Ureter (tissue), 1 donor: ENCODE measurements at places on chromosomes 1 and 21. TPM values are rescaled to one million over a fixed set of nuclear protein-coding genes. Genes with fewer than 3 reads are reported as not detected.

C1QB gene
- total RNA-seq, result 92.9 TPM

SPRR2F gene
- total RNA-seq, result not detected

SHE gene
- 13.3 TPM for total RNA-seq

OR14K1 gene
- not detected for total RNA-seq

C2CD4D gene
- total RNA-seq, result 1.4 TPM

NBPF4 gene
- 0.34 TPM for total RNA-seq

EDN2 gene
- 5.3 TPM for total RNA-seq

TIE1 gene
- 21.4 TPM for total RNA-seq

LRRC39 gene
- 1.8 TPM for total RNA-seq

CRYBG2 gene
- 25.2 TPM for total RNA-seq

PODN gene
- total RNA-seq, result 20.9 TPM

OR2G6 gene
- total RNA-seq, result not detected

C1orf185 gene
- total RNA-seq, result not detected

EPHA10 gene
- total RNA-seq, result 4.4 TPM

GRCh38 chr21:46189959-46190490 lies 5.8 kb upstream of the SPATC1L start:
- no peak for DNase-seq

DNA sequence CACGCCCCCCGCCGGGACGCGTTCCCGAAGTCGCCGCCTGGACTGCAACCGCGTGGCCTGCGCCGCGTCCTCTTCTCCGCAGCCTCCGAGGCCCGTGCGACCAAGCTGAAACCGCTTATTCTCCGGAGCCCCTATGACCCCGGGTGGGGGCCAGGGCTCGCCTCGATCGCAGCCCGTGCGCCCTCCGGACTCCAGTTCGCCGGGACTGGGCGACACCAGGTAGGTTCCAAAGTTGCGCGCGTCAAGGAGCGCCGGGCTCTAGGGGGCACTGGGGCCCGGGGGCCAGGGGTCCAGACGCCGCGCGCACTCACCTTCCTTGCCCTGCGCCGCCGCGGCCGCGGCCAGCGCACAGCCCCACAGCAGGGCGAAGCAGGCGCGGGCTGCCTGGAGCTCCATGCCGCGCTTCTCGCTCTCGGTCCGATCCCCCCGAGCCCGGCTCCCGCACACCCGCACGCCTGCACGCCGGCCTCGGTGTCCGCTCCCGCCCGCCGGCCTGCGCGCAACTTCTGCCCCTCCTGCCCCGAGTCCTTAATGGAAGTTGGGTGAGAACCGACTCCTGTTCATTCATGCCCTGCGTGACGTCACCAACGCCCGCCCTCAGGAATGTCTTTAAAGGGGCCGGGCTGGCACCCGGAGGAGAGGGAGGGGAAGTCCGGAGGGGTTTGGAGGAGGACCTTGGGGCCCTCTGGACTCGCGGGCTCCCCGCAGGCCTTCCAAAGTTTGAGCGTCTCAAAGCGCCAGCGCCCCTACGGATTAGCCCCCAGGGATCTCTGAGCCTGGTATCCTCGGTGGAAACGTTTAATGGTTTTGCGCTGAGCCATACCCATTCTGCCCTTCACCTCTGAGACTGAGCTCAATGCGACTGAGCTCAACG lies at the start of gene EPHA2:
Gene EPHA2, minus strand, starts transcription at position 533 of the 874 bp plus-strand sequence. Its CDS starts 137 bp downstream, at position 396.
- DNase-seq, result peak; percentile 94

DNA sequence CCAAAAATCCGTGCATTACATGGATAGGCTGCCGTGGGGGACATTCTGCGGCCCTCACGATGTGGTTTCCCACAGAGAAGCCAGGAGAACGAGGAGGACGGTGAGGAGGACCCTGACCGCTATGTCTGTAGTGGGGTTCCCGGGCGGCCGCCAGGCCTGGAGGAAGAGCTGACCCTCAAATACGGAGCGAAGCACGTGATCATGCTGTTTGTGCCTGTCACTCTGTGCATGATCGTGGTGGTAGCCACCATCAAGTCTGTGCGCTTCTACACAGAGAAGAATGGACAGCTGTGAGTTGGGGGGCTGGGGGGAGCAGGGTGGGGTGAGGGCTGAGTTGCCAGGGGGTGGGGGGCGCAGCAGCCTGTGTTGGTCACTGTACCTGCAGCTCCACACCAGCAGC lies 13.2 kb downstream of the PSEN2 start:
- no peak for DNase-seq

DNA sequence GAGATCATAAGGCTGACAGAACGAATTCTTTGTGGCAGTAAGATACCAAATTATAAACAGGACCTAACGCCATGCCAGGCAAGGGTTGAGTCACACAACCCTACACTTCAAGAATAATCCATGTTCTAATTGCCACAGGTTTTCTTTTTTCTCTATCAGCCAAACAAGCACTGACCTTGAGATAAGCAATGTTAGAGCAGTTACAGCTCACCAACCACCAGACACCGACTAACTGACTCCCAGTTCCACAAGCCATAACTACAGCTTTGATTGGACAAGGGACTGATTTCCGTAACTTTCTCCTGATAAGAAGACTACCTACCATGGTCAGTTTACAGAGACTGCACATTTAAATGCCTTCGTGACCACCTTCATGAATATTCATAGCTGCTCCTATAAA lies 149.6 kb downstream of the PTPRU start:
- DNase-seq, result no peak

DNA sequence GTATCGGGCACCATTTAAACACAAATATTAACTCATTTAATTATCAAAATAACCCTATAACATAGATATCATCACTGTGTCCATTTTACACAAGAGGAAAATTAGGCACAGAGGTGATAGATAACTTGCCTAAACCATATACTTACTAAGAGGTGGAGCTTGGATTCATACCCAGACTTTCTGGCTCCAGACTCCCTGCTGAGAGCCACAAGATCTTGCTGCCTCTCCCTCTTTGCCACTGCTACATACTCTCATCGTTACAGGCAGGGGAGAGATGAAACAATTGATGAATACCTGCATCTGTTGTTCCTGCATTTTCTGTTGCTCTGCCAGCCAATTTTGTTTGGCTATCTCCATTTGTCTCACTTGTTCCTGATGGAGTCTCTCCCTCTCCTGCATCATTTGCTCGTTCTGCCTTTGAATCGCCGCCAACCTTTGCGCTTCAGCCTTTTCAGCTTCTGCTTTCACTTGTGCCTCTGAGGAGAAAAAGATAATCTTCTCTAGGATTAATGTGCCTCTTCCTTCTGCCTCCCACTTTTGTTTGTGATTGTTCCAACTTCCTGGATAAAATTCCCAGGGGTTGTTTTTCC lies 10.6 kb downstream of the GBP5 start:
- no peak for DNase-seq

GRCh38 chr1:119748040-119748439 lies 20.7 kb downstream of the HMGCS2 start:
- no peak for DNase-seq

- no peak for DNase-seq
Observed at GRCh38 chr1:163406772-163407171, 85.0 kb downstream of the NUF2 start.

DNA sequence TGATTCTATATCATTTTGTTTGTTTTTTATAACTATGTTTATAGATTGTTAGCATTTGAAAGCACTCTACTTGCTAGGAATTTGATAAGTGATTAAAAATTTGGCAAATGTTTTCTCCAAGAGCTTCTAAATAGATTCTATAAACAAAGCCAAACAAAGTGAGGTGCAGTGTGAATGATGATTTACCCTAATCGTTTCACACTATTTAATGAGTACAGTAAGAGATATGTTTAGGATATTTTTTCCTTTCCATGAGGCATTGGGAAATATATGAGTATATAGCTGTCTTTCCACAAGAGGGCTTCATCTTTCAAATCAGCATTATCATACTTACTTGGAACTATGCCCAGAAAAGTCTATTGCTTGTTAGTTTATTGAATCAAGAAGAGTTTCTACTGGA lies 277.0 kb upstream of the BRINP3 start:
- no peak for DNase-seq

DNA sequence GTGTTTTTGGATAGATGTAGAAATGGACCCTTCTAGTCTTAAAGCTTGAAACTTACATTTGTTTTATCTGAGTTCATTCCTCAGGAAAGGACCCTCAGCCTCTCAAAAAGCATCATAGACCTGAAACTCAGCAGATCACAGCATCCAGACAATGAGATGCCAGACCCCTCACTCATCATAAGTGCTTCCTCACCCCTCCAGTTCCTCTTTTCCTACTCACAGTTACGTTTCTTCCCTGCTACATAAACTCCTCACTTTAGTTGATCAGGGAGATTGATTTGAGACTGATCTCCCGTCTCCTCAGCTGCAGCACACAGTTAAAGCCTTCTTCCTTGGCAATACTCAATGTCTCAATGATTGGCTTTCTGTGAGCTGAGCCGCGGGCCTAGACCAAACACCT lies 282.0 kb downstream of the FAM72C start:
- no peak for DNase-seq

DNA sequence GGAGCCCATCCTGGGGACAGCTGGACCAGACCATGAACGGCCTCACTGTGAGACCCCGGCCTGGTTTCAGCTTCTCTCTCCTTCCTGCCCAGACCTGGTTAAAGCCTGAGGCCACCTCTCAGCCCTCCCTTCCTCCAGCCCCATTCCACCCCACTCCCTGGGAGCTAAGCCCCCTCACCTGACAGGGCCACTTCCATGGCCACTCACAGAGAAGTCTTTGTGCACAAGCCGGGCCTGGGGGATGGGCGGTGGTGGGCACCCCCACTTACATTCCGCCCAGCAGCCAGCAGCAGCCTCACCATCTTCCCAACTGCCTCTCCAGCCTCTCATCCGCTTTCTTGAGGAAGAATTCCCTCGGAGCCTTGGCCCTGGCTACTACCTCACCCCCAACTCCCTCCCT lies 40.4 kb downstream of the RHBG start:
- no peak for DNase-seq

DNA sequence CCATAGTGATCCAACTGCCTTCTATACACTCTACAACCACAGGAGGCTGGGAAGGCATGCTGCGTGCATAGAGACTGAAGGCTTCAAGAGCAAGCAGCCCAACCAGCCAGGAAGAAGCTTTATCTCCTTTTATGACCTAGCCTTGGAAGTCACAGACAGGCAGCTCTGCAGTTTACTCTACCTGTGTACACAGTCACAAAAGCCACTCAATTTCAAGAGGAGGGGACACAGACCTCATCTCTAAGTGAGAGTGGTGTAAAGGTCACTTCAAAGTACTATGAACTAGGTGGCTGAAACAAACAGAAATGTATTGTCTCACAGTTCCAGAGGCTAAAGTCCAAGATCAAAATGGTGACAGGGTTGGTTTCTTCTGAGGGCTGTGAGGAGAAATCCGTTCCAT lies 69.6 kb upstream of the GJB5 start:
- peak; percentile 13 for DNase-seq

DNA sequence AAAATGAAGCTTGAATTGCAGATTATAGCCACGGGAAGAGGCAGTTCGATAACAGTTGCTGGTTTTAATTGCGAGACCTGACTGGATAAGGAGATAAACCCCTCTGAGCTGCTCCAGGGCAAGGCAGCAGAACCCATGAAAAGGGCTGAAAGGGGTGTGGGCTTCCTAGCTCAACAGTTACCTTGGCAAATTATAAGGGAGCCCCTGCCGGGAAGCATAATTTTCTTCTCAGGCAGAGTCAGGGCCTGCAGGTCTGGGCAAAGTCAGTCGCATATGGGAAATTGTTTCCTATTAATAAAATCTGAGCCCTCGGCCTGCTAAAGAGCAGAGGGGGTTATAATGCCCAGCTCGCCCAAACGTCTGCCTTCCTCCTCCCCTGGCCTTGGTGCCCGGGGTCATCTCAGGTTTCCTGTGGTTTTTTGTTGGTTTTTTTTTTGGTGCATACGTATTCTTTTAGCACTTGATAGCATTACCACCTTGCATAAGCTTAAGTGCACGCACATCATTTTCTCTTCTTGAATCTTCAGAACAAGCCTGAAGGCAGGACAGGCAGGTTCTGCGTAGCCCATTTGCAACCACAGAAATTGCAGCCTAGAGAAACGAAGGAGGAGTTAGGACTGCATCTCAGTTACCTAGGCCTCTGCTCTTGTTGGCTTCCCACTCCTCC lies 33.9 kb upstream of the SELENON start:
- no peak for DNase-seq

- no peak for DNase-seq
Observed at GRCh38 chr1:221309723-221310122, 430.5 kb downstream of the HLX start.

DNA sequence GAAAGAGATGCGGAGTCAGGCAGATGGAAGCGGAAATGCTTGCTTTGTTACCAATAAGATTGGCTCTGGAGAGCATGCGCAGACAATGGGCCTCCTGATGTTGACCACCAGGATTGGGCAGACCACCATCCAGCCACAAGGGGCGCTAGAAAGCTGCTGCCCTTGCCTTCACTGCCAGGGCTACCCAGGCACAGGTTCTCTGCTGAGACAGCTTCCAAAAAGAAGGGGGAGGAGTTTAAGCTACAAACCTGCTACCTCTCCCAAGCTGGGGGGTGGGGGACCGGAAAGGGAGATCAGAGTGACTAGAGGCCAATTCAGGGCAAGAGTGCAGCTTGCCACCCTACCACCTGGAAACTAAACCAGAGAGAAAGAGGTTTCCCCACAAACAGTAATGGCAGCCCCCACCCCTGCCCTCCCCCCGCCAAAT lies 369.7 kb downstream of the RRAGC start:
- DNase-seq, result no peak

- no peak for DNase-seq
Observed at GRCh38 chr1:23756676-23757075, 13.4 kb downstream of the ELOA start.

GRCh38 chr1:42005530-42005929 lies 86.8 kb upstream of the HIVEP3 start:
- DNase-seq, result no peak

DNA sequence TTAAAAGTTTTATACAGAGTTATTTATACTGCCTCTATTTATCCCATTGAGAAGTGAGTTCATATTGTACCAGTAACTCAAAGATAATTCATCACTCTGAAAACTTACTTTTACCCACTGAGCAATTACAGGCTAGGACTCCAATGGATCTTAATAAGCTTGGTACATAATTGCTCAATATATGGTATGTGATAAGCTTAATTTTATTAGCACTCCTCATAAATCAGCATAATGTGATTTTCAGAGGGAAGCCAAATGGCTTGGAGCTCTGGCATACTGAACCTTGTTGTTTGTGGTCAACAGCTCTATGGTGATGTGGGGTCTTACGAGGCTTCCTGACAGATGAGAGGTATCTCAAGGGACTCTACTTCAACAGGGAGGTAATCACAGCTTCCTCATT lies 26.3 kb downstream of the ADAM30 start:
- no peak for DNase-seq

- no peak for DNase-seq
Observed at GRCh38 chr21:38315122-38315521, 58.3 kb downstream of the KCNJ15 start.

DNA sequence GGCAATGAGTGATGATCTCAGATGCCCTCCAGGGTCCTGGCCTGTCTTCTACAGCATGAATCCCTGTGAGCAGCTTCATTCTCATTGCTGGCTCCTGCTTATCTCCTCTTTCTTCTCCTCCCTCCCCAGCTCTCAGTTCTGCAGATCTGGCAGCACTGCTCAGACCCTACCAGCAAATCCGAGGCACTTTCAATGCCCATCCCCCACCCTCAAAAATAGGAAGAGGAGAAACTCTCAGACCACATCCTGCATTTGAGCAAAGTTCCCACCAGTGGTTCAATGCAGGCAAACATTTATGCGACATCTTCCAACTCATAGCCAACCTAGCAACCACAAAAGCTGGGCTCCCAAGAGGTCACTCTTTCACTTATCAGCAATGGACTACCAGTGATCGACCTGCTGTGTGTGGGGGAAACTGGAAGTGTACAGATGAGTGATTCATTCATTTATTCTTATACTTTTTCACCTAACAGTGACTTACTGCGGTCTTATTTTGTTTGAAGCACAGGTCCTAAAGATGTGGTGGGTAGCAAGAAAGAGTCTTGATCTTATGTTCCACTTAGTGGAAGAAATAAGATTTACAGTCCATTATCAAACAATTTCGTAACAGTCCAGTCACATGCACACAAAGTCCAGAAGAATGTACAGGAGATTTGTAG lies 5.8 kb upstream of the CHI3L2 start:
- DNase-seq, result no peak
